Stromal cell of bone marrow (primary cell): ENCODE measurements at places on chromosomes 3 and 15.

DNA sequence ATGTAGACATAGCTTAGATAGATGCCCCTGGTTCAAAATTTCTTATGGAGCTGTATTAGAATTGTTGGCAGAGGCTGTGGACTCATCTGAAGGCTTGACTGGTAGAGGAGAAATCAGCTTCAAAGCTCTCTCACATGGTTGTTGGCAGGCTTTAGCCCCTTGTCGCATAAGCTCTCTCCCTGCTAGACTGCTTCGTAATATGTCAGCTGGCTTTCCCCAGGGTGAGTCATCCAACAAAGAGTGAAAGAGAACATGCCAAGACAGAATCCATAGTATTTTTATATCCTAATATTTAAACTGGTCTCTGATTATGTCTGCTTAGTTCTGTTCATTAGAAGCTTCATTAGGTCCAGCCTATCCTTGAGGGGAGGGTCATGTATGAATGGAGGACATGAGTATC, 427.4 kb upstream of the NAALADL2 start:
- DNase-seq: no peak

- no peak for DNase-seq
Observed at GRCh38 chr3:16477521-16477920, 36.0 kb downstream of the RFTN1 start.

DNA sequence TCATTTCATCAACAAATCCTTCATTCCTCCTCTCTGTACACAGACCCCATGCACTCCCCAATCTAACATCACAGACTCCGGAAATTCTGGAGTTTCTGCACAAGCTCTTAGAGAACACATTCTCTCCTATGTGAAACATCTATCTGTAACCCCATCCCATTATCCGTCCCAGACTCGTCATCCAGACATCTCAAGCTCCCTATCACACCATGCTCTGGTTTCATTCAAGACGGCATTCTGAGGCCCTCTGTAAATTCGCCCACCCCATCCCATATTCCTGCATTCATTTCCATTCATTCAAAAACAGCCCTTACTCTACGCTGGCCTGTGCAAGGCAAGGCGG, 575 bp downstream of the LEO1 start:
- DNase-seq: no peak

DNA sequence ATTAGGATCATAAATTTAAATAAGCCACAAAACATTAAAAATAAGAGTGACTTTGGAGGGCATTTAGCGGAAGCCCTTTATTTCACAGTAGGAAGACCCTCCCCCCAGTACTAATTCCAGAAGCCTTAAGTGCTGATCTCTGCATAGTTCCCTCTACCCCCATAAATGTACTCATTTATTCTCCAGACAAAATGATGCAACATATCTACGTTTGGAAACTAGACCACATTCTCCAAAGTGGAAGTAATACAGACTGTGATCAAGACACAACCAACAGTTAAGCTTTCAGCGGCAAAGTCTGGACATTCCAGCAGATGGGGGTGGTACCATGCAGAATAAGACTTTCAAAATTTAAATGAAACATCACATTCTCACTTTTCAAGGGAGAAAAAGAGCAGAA, 44.8 kb upstream of the RPS17 start:
- no peak for DNase-seq

- DNase-seq: no peak
Observed at GRCh38 chr3:30835667-30836066, 58.8 kb downstream of the GADL1 start.

DNA sequence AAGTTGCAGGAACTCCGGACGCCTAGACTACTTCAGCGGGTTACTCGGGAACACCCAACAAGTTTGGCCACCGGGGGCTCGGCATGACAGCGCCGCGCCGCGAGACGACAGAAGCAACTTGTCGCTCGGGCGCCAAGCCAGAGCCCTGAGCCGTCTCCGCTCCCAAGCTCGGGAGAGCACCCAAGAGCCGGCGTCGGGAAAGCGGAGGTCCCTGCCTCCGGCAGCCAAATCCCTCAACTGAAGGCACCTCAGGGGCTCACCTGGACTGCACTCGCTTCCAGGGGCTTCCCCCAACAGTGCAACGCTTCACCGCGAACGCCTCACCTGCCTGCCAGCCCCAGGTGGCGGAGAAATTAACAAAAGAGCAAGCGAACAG, 640 bp downstream of the MB21D2 start:
- no peak for DNase-seq
